ENCODE measurements at places on chromosomes 11 and 22.

DNA sequence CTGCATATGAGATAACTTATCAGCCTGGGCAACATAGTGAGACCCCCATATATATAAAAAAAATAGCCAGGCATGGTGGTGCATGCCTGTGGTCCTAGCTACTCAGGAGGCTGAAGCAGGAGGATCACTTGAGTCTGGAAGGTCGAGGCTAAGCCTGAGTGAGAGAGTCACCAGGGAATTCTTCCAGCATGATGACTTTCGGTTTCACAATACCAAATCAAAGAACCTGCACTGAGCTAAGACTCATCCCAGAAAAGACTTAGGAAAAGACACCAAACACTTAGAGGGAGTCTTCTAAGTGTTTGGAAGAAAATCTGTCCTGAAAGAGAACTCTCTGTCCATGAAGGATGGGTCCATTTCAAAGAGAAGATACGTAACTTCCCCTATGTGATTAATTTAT is 12.7 kb downstream of the STK33 start:
- no peak for DNase-seq

DNA sequence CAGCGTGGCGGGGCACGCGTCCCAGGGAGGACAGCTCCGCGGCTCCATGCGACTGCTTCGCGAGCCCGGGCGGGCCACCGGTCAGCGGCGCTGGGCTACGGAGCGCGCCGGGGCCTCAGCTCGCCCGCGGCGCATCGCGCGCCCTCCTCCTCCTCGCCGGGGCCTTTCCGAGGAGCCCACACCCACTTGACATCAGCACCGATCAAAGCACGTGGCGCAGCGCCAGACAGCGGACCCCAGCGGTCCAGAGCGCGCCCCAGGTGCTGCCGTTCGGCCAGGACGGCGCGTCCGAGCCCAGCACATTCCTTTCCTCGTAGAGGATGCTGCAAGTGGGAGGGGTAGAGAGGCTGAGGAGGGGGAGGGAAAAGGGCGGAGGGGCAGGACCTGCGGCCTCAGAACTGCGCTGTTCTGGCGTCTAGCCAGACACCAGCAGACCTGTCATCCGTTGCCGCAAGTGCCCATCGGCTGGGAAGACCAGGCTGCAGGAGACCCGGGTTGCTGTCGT is 88.6 kb downstream of the PLEKHA7 start:
- DNase-seq, result no peak

- DNase-seq, result peak; percentile 31
Observed at GRCh38 chr22:32473388-32473952, 1.1 kb upstream of the FBXO7 start.

GRCh38 chr22:37166675-37167066 is 17.0 kb upstream of the IL2RB start:
- DNase-seq, result peak; percentile 86

- no peak for DNase-seq
Observed at GRCh38 chr11:62479631-62480201, 60.9 kb downstream of the SCGB1A1 start.

DNA sequence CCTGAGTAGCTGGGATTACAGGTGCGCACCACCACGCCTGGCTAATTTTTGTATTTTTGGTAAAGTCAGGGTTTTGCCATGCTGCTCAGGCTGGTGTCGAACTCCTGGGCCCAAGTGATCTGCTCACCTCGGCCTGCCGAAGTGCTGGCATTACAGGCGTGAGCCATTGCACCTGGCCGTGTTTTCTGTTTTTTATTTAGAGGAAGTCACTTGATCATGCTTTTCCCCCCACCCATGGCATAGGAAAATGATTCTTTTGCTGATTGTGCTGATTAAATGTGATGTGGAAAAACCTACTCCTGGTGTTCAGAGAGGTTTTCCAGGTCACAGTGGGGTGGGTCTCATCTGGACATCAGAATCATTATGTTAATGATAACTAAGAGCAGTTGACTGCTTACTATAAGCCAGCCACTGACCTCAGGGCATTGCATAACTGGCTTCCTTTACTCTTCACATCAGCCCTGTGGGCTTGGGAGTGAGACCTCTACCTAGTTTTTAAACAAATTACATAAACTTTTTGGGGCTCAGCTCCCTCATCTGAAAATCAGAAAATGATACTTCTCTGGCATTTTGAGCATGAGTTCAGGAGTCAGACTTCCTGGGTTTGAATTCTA is 71.0 kb downstream of the PTPRJ start:
- no peak for DNase-seq

All from activated CD8-positive, alpha-beta memory T cell treated with anti-CD3 and anti-CD28 coated beads, Interleukin-2, amount 50 U/mL, for 4 hours (primary cell).